ENCODE measurements at places on chromosomes 12 and 14.

GRCh38 chr12:22272335-22273151 lies 62.0 kb downstream of the ST8SIA1 start:
- DNase-seq, result no peak

- no peak for DNase-seq
Observed at GRCh38 chr14:29803045-29803444, 124.6 kb downstream of the PRKD1 start.

- no peak for DNase-seq
Observed at GRCh38 chr14:94313991-94314655, 9.0 kb downstream of the SERPINA6 start.

GRCh38 chr12:57216921-57217879 lies 606 bp downstream of the NXPH4 start:
- DNase-seq, result no peak

- no peak for DNase-seq
Observed at GRCh38 chr12:6818222-6818621, 3.4 kb upstream of the GPR162 start.

DNA sequence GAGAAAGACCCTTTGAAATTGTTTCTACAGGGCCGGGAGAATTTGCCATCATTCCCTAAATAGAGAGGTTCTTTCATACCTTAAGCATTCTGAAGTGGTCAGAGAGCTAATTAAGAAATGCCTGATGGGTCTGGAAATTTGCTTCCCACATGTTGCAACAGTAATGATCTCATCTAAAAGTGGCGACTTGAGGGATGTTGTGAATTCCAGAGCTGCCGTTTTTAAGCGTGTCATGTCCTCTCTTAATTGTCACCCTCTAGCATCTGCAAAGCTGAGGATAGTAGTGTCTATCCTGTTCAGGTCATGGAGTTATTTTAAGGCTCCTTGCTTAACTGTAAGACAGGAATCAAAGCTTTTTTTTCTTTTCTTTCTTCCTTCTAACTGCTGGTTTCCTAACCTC lies 60.4 kb downstream of the FOS start:
- peak; percentile 64 for DNase-seq

- DNase-seq, result peak; percentile 75
Observed at GRCh38 chr12:31578632-31579031, 12.3 kb downstream of the DENND5B start.

- DNase-seq, result no peak
Observed at GRCh38 chr12:117111386-117111785, 12.2 kb upstream of the TESC start.

DNA sequence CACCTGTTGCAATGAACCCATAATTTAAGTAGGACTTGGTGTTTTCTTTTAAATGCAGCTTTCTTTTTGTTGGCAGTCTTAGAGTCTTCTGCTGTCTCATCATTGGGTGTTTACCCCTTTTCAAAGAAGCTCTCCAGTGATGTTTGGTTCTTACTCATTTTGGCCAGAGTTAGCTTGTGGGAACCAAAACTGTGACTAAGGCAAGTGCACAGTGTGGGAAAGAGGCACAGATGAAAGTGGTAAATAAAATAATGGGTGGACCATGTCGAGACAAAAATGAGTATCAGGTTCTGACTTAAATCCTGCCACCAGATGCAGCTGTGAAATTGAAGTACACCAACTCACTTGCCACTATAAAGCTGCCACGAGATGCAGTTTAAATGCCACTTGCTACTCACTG lies 615.4 kb upstream of the MIS18BP1 start:
- DNase-seq, result no peak

DNA sequence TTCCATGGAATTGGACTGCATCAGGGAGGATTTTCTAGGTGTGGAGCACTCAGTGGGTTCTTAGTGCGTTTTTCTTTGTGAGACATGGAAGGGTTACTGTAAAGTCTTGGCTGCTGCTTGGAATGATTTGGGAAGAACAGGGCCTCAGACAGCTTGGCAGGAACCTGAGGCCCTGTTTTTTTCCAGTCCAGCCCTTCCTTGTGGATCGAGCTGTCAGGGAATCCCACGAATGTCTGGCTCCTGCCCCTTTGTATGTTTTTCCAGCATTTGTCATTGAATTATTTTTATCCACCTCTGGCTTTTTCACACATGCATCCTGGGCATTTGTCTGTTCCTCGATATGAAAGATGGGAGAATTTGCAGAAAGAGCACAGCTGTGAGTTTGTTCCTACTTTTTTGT lies 158.5 kb downstream of the TGFB3 start:
- no peak for DNase-seq

GRCh38 chr14:61178226-61179060 lies 102.7 kb downstream of the TMEM30B start:
- peak; percentile 92 for DNase-seq

DNA sequence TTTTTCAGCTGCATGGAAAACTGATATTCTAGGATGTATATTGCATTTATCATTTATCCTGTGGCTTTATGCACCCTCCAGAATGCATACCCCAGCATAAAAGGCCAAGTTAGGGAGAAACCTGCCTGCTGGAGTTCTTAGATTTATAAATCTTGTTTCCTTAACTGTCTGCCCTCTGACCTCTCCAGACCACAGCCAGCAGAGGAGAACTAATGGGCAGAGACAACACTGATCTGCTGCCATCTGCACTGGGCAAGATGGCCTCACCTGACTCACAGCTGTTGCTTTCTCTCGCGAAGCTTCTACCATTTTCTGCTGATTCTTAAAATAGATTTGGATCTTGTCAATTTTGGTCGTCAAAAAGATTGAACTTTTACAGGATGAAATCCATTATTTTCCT lies 65.8 kb downstream of the PPP2R5C start:
- DNase-seq, result no peak

DNA sequence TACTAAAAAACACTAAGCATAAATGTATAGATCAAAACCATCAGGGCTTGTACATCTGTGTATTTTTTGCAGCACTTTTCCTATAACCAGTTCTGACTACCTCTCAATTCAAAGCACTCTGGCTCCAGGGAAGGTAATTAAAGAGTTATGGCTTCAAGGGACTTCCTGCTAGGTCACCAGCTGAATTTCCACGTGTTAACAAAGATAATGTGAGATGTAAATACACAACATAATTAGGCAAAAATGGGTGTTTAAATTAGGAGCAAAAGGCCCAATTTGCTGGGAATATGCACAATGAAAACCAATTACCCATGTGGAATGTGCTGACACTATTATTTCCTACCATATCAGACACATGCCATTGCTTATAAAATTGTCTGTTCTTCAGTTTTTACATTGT lies 513.4 kb upstream of the FLRT2 start:
- no peak for DNase-seq

DNA sequence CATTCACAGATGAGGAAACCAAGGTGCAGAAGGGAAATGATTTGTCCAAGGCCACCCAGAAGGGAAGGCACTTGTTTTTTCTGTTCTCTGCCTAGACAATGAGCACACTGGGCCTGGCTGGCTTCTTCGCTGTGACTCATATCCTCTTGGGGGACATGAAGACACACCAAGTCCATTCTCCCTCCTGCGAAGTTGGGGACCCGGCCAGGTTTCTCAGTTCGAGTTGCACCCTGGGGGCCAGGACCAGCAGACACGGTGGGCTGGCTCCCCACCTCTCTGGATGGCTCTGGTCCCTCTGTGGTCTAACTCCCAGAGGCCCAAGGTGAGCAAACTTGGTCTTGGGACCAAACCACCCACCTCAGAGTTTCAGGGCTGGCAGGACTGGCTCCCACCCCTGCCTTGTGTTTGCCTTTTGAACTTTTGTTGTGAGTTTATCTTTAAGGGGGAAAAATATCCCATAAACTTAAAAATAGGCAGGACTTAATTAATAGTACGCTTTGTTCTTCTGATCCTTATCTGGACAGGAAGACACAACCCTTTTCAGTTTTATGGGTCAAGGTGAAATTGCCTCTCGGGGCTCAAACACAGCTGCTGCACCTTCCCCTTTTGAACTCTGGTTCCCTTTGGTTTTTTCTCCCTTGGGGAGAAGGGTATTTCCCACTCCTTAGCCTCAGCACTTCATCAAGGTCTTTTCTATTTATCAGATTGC lies 9.0 kb upstream of the MLEC start:
- DNase-seq, result no peak

DNA sequence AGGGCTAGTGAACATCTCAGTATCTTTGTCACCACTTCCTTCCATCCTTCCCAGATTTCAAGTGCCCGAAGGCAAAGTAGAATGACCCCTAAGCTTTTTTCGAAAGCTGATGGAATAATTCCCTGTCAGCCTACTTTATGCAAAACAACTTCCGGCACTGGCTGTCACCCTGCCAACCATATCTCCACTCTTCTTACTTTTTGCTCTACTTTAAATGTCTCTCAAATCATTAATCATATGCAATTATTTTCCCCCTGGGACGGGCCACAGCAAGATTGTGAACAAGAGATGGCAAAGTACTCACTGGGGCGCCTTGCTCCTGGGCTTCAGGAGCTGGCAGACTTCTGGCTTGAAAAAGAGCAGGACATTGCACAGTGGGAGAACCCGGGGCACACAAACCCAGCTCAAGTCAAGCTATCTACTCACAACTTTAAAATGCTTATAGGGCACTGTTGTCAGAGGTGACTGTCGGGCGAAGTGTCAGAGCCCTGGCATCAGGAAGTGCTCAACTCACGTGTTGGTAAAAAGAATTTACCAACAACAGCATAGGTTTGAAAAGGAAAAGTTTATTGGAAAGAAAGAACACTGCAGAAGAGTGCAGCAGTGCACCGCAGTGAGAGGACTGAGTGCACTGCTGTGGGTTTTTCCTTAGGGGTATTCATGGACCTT lies 373.5 kb downstream of the PAWR start:
- DNase-seq, result no peak
